Retina (tissue), 1 donor: ENCODE measurements at places on chromosomes 7 and 10.

DNA sequence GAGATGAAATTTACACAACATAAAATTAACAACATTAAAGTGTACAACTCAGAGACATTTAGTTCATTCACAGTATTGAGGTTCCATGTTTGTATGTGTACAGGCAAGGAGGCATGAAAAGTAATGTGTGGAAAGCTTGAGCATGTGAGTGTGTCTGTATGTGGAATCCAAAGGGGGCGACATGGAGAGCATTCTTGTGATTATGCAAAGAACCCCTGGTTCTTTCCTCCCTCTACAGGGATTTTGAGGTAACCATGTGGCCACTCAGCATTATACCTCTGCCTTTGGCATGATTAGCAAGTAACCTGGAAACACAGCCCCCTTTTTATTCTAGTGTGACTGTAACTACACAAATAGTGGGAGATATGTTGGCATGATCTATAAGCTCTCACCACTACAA lies 21.0 kb downstream of the OR2F1 start:
- no peak for DNase-seq

- DNase-seq: no peak
These were observed 117.5 kb downstream of the TRIL start for GRCh38 chr7:28840592-28840995.

DNA sequence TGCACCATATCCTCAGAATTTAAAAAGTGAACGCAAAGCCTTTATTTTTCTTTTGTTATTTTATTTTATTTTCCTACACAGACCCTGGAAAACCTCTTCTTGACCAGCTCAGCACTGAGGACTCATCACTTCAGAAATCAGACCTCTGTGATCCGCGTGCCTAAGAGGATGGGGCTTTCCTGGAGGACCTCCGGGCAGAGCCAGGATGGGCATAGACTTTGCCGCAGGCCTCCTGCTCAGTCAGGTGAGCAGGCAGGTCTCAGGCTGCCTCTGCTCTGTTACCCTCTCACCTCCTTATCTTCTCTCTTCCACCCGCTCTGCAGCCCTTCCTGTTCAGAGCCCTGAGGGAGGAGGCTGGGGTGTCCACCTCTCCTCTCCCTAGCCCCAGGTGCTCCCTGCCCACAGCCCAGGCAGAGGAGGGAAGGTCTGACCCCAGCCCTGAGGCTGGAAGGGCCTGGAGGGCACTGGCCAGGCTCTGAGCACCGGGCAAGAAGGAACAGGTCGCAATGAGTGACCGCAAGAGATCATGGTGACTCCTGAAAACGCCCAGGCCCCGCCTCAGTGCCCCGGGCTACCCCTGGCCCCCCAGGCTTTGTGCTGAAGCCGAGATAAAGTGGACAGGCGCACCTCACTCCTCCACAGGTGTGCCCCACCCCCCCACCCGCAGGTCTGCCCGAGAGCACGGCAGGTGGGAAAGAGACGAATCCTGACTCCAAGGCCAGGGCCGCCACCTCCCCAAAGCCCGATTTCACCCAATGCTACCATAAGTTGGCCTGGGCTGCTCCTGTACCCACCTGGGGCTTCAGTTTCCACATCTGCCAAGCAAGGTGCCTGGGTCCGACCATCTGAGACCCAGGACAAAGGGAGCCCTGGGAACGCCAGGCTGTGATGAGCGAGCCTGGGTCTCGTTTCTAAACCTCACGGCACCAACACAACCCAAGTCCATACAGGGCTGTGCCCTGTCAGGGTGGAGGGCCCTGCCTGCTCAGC lies 2.8 kb downstream of the CALML5 start:
- DNase-seq: no peak

DNA sequence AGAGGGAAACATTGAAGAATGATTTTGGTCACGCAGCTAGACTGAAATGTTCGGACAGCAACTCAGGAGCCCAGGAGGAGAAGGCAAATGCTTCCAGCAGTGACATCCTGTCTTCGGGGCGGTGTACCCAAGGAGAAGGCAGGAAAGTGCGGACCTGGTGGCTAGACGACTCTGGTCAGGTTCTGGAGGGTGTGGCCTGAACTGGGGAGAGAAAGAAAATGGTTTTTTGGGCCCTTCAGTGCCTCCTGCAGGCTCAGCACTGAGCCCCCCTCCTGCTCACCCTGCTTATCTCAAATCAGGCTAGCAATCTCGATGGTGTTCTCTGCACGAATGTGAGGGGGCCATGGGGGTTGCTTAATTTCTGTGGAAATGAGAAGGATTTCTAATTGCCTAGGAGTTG lies 26.7 kb upstream of the TARP start:
- DNase-seq: no peak

- no peak for DNase-seq
These were observed 19.6 kb downstream of the GIMAP4 start for GRCh38 chr7:150586785-150587152.

- DNase-seq: peak; percentile 20
These were observed 171.1 kb downstream of the GRM3 start for GRCh38 chr7:86814661-86815379.

- DNase-seq: no peak
These were observed 5.2 kb downstream of the ABCA13 start for GRCh38 chr7:48176356-48176893.

GRCh38 chr7:54817152-54817551 lies 58.1 kb upstream of the SEC61G start:
- no peak for DNase-seq

- DNase-seq: no peak
These were observed 16.4 kb downstream of the ZNF487 start for GRCh38 chr10:43453266-43453831.

GRCh38 chr7:96794063-96794462 lies 84.4 kb upstream of the SEM1 start:
- DNase-seq: no peak

GRCh38 chr10:102718220-102718619 lies 3.8 kb downstream of the SFXN2 start:
- DNase-seq: no peak

GRCh38 chr10:97136756-97137155 lies 49.0 kb downstream of the SLIT1 start:
- peak; percentile 86 for DNase-seq

GRCh38 chr10:122525788-122526187 lies 34.8 kb upstream of the DMBT1 start:
- DNase-seq: no peak

DNA sequence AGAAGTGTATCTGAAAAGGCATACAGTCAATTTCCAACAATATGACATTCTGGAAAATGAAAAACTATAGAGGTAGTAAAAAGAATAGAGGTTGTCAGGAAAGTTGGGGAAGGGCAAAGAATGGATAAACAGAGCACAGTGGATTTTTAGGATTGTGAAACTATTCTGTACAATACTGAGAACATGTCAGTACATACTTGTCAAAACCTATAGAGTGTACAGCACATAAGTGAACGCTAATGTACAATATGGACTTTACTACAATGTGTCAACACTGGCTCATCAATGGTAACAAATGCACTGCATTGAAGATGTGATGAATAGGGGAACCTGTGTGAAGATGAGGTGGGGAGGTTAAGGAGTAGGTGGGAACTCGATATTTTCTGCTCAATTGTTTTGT lies 483.0 kb upstream of the PFKP start:
- DNase-seq: no peak

GRCh38 chr7:28077616-28078015 lies 103.0 kb downstream of the JAZF1 start:
- no peak for DNase-seq

GRCh38 chr7:18151422-18151821 lies 123.8 kb upstream of the PRPS1L1 start:
- no peak for DNase-seq

- DNase-seq: no peak
These were observed 287.0 kb upstream of the IGFBP3 start for GRCh38 chr7:46207931-46208634.

DNA sequence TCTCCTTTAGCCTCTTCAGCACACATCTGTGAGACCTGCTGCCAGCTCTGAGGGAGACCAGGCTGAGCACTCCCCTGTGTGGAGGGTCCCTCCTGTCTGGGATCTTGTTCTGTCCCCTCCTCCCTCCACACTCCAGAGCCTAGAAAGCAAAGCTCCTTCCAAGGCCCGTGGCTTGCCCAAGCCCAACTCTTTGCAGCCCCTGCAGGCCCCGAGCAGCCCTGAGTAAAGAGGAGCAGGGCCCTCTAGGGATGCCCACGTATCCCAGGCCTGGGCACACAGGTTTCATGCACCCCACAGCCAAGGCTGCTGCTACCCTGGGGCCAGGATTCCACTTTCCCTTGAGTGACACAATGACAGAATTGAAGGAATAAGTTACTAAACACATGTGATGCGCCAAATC lies 24.0 kb downstream of the COBL start:
- DNase-seq: no peak

- peak; percentile 48 for DNase-seq
These were observed 33.3 kb upstream of the MNX1 start for GRCh38 chr7:157043745-157044144.

- no peak for DNase-seq
These were observed 33.3 kb downstream of the GET4 start for GRCh38 chr7:909358-910329.

DNA sequence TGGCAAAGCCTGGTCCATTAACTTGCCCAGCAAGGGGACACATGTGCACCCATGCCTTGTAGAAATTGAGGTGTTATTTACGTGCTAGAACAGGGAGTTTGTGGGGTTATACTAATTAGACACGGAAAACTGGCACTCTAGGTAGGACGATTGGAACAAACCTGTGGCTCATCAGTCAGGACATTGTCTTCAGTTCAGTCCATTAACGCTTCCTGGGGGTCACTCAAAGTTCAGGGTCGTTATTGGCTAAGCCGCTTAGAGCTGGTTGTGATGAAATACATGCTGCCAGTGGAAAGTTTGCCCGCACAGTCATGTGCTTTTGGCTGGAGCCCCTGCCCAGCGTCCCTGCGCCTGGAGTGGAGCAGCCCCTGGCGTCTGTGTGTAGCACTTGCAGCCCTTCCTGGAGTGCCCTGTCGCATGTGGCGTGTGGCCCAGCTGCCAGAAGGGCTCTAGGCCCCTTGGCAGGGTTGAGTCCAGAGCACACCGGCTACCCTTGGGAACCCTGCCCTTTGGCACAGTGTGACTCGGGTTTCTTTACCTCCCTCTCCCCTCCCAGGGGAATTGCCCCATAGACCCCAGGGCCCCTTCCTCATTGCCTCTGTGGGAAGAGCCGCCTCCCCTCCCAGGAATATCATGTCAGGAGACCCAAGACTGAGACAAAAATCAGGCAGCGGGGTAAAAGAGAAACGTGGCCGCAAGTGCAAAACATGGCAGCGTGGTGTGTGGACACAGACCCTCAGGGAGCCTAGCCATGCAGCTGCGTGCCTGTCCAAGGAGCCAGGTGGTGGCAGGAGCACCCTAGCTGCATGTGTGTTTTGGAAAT lies 9.8 kb downstream of the ZNF775 start:
- DNase-seq: peak; percentile 76

- DNase-seq: no peak
These were observed 85.7 kb upstream of the GLCCI1 start for GRCh38 chr7:7882888-7883287.

GRCh38 chr7:3264693-3265339 lies 36.2 kb upstream of the SDK1 start:
- no peak for DNase-seq

DNA sequence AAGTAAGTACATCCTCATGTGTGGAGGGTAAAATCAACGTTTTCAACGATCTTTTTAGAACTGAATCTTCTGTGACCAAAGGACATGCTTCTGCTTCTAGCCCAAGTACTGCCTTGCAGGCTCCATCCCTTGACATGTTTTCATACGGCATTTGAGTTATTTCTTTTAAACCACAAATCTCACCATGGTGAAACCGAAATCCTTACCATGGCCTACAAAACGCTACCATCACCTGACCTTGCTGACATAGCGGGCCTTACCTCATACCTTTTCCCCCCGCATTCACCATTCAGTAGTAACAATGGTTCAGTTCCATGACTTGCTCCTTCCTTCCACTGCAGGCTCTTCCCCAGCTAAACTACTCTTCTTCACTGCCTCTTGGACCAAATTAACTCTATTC lies 3.5 kb downstream of the RNF216 start:
- DNase-seq: no peak

DNA sequence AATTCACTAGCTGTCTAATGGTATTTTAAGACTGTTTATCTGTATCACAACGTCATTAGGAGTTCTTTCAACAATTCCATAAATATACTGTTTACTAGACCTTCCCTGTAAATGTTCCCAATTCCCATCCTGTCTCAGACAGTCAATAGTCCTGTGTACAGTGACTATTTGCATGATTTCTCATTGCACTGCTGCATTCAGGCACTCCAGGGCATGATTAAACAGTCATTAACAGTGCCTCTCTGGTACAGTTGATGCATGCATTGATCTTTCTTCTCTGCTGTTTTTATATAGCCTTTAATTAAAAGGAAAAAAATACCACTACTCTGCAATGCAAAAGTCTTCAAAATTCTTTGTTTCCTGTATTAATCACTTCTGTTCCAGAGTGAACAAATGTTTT lies 51.5 kb upstream of the MTURN start:
- DNase-seq: no peak

DNA sequence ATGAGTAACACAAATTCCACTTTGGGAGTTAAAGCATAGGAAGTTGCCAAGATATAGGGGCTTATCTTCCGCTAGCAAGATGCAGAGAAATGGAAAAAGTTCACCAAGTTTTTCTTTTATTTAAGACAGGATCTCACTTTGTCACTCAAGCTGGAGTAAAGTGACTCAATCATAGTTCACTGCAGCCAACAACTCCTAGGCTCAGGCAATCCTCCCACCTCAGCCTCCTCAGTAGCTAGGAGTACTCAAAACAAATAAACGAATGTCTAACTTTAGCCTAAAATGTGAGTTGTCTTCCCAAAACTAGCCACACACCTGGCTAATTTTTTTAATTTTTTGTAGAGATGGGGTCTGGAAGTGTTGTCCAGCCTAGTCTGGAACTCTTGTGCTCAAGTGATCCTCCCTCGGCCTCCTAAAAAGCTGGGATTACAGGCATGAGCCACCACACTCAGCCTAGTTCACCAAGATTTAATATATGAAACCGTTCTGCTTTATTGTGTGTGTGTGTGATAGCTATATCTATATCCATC lies 9.9 kb downstream of the VIM start:
- DNase-seq: no peak

DNA sequence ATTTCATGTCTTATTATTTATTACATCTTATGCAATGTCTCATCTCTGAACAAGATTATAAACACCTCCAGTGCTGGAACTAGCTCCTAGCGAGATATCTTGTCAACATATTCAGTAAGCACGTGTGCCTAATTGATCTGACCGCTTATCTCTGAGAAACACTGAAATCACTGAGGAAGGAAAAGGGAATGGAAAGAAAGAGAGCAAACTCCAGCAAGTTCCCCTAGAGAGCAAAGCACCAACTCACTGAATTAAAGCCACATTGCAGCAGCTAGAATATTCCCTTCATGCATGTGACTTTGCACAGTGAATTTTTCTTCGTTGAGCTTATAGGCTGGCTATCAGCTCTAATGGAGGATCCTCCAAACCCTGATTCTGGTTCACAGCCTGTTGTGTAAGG lies 177.1 kb upstream of the FRMD4A start:
- no peak for DNase-seq

DNA sequence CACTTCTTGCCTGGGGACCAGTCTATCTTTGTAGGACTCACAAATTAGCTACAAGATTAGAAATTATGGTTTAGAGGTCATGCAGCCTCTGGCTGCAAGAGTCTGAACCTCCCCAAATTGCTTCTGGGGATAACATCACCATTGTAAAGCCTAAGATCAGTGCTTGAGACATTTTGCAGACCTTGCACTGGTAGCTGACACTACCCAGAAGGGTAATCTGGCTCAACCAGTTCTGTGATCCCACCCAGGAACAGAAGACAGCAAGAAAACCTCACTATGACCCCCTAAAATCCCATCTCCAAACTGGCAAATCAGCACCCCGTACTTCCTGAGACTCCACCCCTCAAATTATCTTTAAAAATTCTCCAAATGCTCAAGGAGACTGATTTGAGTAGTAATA lies 58.2 kb upstream of the CDK13 start:
- no peak for DNase-seq

GRCh38 chr7:48563334-48563733 lies 361.0 kb upstream of the CDC14C start:
- no peak for DNase-seq
